Endodermal cell (in vitro differentiated cells): ENCODE measurements at places on chromosomes 5 and 9.

GRCh38 chr9:89372979-89373378 is 54.7 kb downstream of the SECISBP2 start:
- DNase-seq, result no peak

DNA sequence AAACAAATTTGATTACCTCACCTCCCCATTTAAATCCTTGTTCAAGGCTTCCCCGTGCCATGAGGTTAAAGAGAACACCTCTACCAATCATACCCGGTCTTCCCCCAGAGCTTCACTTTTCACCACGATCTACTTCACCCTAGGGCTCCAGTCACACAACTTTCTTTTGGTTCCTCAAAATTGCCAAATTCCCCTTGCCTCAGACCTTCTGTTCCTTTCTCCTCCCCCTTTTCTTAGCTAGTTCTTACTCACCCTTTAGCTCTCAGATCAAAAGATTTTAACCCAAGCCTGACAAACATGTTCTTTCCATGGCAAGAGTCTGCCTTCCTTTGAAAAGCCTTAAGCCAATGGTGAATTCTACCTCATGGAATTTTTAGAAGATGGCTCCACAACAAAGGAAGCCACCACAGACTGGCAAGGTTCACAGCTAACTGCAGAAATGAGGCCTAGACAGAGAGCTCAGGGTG is 56.7 kb downstream of the MAPKAP1 start:
- DNase-seq, result no peak

DNA sequence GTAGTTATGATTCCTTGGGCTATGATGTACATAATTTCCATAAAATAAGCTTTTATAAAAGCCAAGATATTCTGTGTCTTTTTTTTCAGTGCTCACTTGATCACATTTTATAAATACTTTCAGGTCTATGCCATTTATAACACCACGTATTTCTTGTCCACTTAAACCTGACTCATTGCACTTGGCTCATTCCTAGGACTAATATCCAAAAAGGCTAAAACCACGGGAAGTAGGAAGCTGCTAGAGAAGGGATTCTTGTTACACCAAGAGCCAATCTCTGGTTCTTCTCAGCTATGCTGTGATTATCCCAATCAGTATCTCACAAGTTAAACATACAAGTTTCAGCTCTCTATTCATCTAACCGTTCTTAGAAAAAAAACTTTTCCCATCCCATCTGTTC is 80.4 kb upstream of the CDH6 start:
- DNase-seq, result no peak

DNA sequence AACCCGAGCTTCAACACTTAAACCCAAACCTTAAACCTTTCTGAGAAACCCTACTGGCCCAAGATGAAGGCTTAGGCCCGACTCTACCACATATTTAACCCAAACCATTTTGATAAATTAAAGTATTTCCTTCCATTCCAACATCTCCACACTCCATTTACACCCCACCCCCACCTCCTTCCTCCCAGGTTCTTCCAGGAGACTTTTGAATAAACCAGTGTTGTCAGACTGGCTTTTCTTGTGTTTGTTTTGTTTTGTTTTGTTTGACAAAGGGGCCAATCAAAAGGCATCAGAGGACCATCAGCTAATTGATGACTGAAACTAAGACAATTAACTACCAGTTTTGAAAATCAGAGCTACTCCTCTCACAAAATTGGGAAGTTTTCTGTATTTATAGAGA is 4.6 kb upstream of the ZNF608 start:
- DNase-seq, result peak; percentile 87

DNA sequence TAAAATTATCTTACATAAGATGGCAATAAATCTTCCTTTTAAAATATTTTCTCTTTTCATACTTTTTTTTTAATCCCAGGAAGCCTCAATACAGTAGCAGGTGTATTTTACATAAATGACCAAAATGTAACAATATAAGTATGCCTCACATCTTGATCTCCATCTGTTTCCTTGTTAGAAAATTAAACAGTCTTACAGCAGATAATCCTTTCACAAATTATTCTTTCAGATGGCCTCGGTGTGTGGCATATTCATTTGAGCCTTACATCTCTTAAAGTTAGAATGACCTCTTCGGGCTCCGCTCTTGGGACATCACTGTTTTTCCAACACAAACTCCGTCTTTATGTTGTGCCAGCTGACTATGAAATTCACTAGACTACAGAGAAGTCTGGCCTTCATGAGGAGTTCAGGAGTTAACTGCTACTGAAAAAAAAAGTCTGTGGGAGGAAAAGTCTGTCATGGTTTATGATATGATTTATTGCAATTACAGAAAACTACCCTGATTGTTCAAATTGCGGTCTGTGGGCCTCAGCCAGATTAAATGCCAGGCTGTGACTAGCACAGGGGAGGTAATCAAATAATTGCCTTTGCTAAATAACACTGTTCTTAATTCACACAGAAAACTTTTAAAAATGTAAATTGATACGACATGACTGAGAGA is 292.9 kb upstream of the PUM3 start:
- no peak for DNase-seq

DNA sequence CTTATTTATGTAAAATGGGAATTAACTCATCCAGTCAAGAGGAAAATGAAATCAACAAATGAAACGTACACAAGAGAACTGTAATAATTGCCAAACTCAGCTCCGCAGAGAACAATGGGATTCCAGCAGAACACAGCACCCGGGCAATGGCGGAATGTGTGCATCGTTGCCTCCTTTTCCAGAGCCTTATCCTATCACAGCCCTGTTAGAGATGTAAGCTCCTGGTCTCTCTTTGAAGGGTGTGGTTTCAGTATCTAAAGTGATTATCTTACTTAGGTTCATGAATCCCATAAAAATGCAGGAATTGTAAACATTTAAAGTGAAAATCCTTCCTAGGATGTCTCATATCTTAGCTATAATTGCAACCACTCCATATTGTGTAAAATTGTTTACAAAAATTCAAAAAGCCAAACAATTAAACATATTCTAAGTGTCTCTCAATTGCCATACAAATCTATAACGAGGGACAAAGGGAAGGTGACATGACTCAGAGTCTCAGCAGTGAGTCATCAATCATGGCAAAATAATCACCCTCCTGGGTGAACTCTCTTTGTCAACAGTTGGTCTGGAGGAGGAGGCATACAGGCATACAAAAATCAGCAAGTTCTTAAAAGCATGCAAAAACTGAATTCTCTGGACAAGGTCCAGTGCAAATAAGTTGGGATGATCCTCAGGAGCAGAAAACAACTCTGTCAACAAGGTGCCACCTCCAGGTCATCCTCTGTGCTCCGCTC is 22.6 kb downstream of the SEMA5A start:
- no peak for DNase-seq

- no peak for DNase-seq
Measured at GRCh38 chr5:25516141-25516540, 871.4 kb upstream of the CDH10 start.

DNA sequence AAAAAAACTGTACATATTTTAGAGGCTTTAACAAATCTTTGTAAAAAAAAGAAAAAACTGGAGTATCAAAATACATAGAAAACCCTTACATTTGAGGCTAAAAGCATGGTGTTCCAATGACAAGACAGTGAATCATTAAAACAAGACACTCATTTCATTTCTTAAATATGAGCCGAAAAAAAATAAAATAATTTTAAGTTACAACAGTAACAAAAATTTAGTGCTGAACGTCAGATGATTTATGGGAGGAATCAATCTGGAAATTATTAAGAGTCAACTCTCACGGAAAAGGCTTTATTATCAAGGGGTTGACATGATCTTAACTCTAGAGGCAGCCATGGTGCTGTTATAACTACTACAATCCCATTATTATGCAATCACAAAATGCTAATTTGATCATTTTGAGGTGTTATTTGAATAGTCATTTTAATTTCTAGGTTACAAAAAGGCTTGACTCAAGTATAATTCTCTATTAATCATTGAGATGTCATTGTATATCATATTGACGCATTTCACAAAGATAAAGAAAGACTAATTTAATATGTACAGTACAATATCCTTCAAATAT is 51.9 kb downstream of the MAPKAP1 start:
- no peak for DNase-seq

DNA sequence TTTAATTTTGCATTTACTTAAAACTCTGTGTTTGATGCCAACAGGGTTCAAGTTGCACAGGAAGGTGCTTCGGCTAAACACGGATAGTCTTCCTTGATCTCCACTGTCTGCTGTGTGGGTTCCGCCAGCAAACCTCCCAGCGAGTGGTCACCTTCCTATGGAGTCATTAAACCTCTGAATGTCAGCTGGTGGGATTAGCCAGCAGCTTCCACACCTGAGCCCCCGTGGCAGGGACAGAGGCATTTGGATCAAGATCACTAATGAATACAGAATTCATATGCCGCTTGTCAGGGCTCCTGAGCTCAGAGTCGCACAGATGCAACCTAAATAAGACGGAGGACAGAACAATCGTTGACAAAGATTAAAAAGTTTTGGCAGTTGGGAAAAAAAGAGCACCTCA is 39.5 kb downstream of the PSMB7 start:
- DNase-seq, result no peak

DNA sequence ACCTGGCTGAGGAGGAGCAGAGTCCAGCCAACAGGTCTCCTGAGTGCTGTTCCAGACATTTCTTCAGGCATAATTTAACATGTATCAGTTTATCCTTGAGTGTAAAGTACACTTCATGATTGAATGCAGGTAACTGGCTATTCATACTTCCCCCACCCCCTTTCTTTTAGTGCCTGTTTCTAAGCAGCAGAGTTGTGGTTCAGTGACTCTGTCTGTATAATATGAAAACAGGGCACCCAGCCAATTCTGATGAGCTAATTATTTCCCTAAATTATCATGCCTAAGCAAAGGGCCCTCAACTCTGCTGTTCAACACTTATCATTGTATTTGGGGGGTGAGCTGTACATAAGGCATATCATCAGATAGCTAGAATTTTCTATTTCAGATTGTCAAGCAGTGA is 51.9 kb upstream of the ZSWIM6 start:
- DNase-seq, result no peak

DNA sequence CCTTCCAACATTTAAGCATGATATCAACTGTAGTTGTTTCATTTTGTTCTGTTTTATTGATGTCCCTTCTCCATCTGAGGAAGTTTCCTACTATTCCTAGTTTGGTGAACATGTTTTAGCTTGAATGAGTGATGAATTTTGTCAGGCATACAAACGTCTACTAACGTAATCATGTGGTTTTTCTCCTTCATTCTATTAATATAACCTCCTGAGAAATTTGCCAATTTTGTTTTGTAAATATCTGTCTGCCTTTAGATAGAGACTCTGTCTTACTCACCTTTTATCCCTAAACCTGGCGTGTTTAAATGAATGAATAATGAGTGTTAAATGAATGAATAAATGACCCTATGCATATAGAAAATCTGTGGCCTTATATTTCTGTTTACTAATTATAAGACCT is 26.5 kb upstream of the NREP start:
- DNase-seq, result no peak

- no peak for DNase-seq
Measured at GRCh38 chr5:66875315-66875714, 279.1 kb downstream of the MAST4 start.

GRCh38 chr9:20996809-20997208 is 34.6 kb downstream of the HACD4 start:
- DNase-seq, result no peak

- no peak for DNase-seq
Measured at GRCh38 chr9:119453980-119454379, 84.7 kb upstream of the BRINP1 start.

GRCh38 chr5:172548981-172549687 is 91.9 kb upstream of the NEURL1B start:
- DNase-seq, result peak; percentile 46

GRCh38 chr5:7395947-7396712 is at the start of gene ADCY2:
Gene ADCY2 (plus strand): TSS chr5:7396138. CDS start chr5:7396297, 159 bp downstream.
- peak; percentile 74 for DNase-seq

DNA sequence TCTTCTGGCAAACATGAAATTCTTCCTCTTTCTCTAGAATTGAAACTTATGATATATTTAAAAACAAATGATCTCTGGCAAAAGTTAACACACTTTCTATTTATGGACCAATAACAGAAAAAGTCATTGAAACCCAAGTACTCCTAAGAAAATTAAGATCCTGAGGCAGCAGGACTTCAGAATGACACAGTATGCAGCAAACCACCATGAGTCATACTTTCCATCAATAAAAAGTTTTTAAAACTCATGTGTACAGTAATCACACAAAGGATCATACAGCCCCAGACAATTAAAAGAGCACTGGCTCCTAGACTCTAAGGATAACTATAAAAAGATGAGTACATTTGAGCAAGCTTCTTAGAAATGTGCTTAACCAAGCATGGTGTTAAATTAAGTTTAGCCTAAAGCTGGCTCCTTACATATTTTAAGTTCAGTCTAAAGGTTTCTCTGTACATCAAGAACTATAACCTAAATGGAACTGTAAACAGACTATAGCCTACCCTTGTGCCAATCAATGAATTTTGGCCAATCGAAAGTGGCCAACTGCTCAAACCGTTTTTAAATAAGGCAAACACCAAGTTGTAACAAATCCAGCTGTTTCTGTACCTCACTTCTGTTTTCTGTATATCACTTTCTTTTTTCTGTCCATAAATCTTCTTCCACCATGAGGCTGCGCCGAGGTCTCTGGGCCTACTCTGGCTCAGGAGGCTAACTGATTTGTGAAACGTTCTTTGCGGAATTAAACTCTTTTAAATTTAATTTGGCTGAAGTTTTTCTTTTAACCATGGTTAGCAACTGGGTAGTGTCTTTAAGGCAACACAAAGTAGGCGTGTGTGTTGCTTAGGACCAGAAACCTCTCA is 232.1 kb upstream of the PIK3R1 start:
- no peak for DNase-seq

- peak; percentile 75 for DNase-seq
Measured at GRCh38 chr5:14872070-14872989, 752 bp upstream of the ANKH start.

DNA sequence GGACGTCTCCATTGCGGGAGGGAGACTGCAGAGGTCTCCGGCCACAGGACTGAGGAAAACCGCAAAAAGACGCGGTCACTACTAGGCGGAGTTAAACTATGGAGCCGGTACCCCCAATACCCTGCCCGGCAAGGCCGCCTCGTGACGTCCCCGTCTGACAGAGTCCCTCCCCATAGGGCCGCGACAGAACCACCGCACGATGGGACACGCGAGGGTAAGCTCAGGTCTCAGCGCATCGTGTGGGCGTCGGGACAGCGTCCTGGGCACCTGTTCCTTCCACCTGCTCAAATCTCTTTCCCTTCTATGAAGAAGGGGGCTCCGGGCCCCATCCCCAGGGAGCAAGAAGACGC is 35.2 kb upstream of the GLDC start:
- DNase-seq, result no peak

DNA sequence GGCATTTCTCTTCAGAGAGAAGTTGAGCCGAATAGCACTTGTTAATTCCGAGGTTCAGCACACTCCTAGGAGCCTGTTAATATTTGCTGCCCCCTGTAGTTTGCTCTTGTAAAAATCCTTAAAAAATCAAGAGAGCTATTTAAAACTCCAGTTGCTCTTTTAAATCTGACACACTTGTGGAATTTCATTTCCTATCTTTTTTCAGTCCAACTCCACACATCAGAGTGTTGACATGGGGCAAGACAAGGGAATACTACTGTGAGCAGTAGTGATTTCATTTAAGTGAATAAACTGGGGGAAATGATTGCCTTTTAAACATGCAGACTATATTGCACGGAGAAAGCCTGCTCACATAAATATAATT is 1096.3 kb upstream of the DMAC1 start:
- no peak for DNase-seq

- no peak for DNase-seq
Measured at GRCh38 chr5:8381972-8382371, 513.0 kb downstream of the MTRR start.
